NCI-H1092 treated with DMSO at 0.1 percent for 48 hours (cell line): ENCODE measurements at places on chromosomes 1 and 21.

DNA sequence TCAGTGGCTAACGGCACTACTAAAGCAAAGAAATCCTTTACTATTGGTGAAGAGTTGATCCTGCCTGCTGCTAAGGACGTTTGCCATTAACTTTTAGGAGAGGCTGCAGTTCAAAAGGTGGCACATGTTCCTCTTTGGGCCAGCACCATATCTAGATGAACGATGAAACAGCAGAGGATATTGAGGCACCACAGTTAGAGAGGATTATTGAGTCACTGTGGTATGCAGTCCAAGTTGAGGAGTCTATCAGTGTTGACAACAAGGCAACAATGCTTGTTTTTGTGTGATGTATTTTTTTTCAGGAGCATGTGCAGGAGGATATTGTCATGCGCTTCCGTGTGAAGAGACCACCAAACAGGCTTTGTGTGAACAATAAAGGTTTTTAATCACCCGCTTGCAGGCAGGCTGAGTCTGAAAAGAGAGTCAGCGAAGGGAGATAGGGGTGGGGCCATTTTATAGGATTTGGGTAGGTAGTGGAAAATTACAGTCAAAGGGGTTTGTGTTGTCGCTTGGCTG lies 80.9 kb downstream of the UCHL5 start:
- DNase-seq, result no peak

DNA sequence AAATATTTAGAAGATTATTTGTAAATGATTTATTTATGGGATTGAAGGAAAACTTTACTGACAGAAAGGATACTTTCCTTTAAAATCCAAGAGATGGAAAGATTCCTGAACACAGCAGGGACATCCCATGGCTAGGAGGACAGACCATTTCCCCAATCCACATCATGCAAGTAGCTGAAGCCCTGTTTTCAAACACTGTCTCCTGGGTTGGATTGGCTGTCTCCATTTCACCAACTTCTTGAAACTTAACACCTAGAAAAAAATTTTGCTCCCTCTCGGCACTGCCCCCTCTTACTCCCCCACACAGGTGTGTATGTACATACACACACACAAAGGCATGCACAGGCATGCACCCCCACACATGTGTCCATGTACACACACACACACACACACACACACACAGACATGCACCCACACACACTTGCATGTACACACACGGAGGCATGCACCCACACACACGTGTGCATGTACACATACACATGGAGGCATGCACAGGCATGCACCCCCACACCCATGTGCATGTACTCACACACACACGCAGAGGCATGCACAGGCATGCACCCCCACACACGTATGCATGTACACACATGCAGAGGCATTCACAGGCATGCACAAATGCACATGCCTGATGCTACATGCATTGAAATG lies 320.0 kb downstream of the CHRM3 start:
- no peak for DNase-seq

GRCh38 chr1:162629651-162630050 lies 2.6 kb upstream of the DDR2 start:
- no peak for DNase-seq

GRCh38 chr21:44407493-44407892 lies 47.8 kb upstream of the LRRC3 start:
- no peak for DNase-seq

DNA sequence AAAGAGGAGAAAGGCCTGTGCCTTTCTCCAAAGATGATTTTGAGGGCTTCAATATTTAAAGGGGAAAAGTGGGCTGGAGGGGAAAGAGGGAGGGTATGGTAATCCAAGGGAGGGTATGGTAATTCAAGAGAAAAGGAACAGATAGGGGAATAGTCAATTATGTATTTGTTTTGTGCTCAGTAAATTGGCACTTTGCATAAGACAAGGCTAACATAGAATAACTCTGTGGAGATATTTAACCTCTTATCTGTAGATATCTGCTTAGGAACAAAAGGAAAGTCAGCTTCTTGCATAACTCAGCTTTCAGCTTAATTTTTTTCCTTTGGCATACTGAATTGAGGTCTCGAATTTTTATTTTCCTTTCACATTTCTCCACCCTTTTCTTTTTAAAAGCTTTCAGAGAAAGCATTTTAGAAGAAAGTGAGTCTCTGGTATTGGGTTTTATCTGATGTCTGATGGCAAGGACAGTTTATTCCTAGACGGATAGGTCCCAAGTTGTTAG lies 119.9 kb upstream of the F3 start:
- no peak for DNase-seq

GRCh38 chr1:115946116-115946515 lies 30.2 kb upstream of the SLC22A15 start:
- DNase-seq, result no peak

DNA sequence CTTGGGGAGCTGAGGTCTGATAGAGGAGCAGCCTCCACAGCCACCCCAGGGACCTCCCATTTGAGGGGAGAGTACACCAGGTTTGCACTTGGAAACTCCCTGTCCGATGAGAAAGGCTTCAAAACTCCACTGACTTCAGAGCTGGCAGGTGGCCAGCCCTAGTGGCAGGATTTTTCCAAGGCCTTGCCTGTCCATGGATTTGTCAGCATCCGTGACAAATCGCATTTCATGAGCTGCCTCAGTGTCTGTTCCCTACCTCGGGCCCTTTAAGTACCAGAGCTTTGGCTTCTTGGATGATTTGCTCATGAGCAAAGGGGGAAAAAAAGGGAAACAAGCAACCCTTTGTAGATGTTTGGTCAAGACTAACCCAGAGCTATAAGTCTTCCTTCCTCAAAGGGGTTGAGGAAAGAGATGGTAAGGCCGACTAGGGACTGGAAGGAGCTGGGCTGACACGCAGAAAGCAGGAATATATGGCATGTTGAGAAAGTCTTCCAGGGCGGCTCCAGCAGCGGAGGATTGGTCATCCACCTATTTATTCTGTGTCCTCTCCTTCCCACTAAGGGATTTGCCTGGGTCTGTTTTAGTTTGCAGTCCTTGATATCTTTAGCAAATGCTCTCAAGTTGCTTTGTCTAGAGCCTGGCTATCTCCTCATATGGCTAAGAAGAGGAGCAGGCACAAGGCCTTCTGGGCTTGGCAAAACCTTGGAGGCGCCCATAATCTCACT lies 2.7 kb upstream of the HSPG2 start:
- no peak for DNase-seq

DNA sequence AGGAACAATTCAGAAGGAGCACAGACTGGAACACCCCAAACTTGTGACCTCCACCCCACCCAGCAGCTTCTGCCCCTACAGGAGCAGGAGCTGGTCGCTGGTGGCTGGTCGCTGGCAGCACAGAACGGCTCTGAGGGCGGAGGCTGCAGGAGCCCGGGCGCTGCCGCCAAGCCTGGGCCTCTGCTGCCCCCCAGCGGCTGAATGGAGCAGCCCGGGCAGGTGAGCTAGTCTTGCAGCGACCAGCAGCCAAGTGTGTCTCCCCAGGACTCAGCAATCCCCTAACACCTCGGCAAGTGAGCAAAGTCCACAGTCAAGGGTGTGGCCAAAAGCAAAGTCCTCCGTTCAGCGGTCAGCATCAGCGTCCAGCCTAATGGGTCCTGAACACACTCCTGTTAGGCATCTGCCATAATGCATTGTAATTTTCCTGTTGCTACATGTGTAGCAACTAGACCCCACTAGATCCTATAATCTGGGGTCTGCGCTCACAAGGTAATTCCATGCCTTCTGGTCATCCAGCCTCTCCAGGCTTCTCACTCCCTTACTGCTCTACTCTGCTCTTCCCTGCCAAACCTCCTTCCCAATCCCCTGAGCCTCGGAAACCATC lies 12.1 kb upstream of the GJB5 start:
- peak; percentile 82 for DNase-seq

- DNase-seq, result no peak
Measured at GRCh38 chr1:56146449-56146848, 432.9 kb downstream of the PLPP3 start.

DNA sequence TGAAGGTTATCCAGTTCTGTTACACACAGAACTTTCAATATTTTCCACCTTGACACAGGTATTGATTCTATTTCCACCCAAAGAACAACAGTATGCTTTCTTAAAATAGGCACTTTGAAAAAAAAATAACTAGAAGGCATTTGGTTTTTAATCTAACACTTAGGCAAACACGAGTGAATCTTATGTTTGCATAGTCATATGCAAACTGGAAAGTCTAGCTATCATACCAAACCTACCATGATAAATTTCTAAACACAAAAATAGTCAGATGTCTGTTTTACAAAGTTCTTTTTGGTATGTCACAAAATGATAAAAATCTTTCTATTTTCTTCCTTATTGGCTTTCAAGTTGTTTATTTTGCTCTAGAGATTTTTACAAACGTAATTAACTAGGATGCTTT lies 11.6 kb downstream of the DNASE2B start:
- no peak for DNase-seq

DNA sequence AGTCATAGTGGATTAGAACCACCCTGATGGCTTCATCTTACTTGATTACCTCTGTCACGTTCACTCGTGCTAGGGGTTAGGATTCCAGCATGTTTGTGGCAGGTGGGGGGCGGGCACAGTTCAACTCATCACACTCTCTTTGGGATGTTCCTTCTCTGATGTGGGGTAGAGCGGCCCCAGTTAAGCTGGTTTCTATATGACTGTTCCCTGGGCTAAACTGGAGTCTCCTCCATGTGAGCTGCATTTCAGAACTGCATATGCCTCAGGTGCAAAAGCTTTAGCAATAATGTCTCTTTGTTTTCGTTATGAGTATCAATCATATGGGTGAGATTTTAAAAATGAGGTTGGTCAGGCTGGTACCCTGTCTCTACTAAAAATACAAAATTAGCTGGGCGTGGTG lies 393.2 kb downstream of the RPS6KC1 start:
- no peak for DNase-seq

- DNase-seq, result no peak
Measured at GRCh38 chr21:26732432-26733221, 112.6 kb downstream of the ADAMTS1 start.

- DNase-seq, result no peak
Measured at GRCh38 chr1:93093332-93094006, 14.4 kb downstream of the MTF2 start.

- DNase-seq, result no peak
Measured at GRCh38 chr1:99439433-99440075, 175.3 kb downstream of the PLPPR4 start.

GRCh38 chr1:58395355-58395754 lies 151.2 kb downstream of the OMA1 start:
- DNase-seq, result no peak

DNA sequence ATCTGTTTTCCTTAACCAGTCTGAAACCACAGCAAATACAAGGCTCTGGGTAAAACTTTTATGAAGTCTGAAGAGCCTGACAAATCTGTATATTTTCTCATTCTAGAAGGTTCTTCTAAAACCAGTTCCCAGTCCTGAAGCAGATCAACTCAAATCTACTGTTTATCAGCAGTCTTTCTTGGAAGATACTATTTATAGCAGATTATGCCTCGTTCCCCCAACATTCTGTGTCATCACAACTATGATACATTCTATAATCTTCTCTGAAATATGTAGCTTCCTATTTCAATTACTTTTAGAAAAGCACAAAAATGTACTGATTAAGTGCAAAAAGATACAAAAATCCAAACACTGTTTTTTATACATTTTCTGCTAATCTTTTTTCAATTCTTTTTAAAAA lies 67.5 kb downstream of the NIBAN1 start:
- no peak for DNase-seq

DNA sequence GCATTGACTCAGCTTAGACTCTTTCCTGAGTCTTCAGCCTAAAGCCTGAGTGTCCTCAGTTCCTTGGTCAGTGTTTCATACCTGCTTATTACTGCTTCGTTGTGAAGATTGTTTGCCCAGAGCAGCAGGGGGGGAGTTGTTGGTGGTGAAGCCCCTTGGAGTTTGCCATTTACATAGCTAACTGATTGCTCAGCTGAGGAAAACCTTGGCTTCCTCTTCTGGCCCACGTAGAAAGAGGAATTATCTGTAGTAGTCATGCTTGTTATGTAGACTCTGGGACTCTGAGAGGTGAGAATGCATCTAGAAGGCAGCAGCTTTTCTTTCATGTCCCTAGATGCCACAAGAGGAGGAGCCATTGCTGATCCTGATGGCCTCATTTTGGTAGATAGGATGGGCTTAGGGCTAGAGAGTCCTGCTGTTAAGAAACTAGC lies 125.9 kb downstream of the MAST2 start:
- no peak for DNase-seq

DNA sequence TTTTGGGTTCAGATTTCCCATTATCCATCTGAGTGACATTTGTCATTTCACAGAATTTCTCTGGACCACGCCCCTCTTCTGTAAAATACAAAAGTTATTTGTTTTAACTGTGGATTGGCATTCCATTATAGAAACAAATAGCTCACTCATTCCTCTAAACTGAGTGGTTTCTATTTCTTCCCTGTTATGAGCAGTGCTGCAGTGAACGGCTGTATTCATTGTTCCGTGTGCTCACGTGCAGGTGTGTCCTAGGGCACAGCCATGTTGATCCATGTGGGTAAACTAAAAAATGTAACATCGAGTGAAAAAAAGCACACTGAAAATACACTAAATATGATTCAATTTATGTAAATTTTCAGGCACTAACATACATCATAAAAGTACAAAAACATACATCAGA lies 27.0 kb upstream of the IL12RB2 start:
- DNase-seq, result no peak

DNA sequence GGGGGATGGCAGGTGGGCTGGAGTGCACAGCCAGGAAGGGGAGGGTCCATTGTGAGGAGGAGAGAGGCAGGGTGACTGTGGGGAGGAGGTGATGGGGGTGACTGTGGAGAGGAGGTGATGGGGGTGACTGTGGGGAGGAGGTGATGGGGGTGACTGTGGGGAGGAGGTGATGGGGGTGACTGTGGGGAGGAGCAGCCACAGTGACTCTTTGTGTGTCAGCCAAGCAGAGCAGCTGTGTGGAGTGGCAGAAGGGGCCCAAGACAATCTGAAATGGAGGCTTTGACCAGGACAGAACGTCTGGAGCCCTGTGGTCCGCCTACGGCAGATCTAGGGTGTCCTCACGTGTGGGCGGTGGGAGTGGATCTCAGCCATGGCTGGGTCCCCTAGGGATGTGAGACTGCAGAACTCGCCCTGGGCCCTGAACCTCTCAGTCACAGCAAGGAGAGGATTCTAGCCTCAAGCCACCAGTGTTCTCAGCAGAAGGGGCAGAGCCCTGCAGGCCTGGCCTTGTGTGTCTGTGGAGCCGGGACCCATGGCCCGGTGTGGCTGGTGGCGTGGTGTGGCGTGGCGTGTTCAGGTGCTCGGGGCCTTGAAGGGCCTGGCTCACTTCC lies 81.5 kb downstream of the OBSCN start:
- no peak for DNase-seq

DNA sequence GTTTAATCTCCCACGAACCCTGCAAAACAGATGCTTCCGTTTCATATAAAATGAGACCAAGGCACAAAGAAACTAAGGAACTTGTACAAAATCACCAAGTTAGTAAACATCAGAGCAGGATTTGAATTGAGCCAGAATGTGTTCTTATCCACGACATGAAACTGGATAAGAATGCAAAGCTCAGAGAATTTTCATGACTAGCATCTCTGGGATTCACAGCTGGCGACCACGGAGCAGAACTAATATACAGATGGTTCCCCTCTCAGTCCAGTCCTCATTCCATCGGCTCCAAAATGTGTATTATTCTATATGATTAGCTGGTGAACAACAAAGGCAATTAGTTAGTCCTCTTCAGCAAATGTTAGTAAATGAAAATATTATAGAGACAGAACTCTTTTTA lies 72.3 kb upstream of the ERG start:
- no peak for DNase-seq
